ENCODE measurements at places on chromosomes 1 and 21.
A peak's percentile ranks its signal among the peaks of the same experiment; 100 is the strongest.

DNA sequence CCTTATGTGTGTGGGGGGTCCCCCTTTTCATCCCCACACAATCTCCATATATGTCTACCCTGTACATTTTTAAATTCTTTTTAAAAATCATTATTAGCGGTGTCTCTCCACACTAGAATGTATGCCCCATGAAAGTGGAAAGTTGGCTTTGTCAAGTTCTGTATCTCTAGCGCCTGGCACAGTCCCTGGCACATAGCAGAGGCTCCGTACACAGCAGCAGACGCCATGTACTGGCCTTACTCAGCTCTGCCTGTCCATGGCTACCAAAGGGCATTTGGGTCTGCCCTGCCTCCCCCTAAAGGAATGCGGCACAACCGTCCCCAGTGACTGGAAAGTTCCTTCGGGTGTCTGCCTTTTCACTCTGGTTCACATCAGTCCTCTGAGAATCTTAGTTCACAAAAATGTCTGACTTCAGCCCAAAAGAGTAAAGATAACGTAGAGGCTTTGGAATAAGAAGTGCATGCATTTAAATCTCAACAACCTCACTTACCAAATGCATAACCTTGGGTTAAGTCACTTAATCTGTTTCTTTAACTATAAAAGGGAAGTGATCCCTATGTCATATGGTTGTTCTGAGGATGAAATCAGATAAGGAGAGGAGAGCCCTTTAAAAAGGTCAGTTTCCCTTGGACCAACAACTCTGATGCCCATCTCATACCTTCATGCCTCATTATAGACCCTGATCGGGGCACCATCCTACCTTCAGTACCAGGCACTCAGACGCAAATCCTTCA is 61.1 kb downstream of the CD46 start:
- DNase-seq: no peak

DNA sequence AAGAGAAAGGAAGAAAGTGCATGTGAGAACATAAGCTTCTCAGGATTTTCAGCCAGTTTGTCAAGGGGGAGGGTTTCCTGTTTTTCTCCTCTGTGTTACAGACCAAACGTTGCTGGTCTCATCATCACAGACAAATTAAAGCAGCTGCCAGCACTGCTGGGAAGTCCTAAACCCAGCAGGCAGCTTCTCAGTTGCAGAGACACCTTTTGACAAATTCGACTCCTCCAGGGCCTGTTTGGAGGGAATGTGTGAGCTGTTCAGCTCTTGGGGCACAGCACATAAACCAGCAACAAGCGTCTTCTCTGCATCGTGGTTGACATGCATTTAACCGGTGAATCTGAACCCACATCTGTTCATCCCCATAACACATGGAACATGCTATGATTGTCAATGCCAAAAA is 454.6 kb upstream of the RUNX1 start:
- DNase-seq: peak; percentile 20

GRCh38 chr1:23799570-23800399 is 769 bp downstream of the GALE start:
- no peak for DNase-seq

DNA sequence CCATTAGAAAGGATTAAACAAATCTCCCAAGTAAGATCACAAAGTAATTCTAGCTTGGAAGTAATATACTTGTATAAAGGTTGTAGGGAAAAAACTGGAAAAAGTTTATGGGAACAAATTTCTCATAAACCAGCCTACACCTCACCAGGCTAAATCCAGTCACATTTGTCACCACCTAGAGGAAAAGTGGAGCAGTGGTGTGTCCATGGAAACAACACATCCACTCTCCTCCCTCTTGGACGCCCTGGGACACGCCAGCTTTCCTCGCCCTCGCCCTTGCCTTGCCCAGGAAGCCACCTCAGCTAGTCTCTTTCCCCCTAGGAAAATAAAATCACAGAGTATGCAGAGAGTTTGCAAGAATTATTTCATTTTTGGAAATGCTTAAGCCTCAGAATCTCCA is 2.2 kb downstream of the PALMD start:
- no peak for DNase-seq

DNA sequence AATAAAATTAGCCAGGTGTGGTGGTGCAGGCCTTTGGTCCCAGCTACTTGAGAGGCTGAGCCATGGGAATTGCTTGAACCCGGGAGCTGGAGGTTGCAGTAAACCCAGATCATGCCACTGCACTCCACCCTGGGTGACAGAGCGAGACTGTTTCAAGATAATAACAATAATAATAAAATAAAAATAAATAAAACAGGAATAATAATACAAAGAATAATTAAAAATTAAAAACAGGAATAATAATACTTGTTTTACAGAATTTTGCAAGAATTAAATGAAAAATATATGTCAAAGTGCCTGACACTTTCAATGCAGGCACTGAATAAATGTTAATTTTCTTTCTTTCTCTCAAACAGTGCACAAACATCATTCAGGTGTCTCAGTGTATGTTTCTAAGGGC is 26.5 kb upstream of the CTH start:
- no peak for DNase-seq

- DNase-seq: no peak
Observed at GRCh38 chr1:182395906-182396305, 4.3 kb upstream of the GLUL start.

DNA sequence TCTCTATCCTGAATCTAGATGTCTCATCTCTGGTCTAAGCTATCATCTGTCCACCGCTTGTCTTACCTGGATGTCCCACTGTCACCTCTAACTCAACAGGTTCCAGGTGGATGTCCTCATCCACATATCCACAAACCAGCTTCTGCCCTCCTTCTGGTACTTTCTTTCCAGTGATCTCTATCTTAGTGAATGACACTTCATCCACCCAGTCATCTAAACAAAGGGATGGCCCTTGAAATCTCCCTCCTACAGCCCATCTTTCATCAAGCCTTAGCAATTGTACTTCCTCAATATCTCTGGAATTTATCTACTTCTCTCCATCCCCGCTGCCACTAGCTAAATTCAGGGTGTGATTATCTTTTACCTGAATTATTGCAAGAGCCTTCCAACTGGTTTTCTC is 33.9 kb upstream of the SERBP1 start:
- no peak for DNase-seq

DNA sequence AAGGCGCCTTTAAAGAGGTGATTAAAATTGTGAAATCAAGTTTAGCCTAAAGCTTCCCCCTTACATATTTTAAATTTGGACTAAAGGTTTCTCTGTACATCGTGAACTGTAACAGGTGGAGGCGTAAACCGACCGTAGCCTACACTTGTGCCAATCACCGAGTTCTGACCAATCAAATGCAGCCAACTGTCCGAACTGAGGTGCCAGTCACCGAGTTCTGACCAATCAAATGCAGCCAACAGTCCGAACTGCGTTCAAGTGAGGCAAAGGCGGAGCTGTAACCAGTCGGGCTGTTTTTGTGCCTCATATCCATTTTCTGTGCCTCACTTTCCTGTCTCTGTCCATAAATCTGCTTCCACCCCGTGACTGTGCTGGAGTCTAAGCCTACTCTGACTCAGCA is 7.4 kb downstream of the TFF1 start:
- no peak for DNase-seq

GRCh38 chr1:229993060-229993459 is 74.0 kb upstream of the GALNT2 start:
- no peak for DNase-seq

DNA sequence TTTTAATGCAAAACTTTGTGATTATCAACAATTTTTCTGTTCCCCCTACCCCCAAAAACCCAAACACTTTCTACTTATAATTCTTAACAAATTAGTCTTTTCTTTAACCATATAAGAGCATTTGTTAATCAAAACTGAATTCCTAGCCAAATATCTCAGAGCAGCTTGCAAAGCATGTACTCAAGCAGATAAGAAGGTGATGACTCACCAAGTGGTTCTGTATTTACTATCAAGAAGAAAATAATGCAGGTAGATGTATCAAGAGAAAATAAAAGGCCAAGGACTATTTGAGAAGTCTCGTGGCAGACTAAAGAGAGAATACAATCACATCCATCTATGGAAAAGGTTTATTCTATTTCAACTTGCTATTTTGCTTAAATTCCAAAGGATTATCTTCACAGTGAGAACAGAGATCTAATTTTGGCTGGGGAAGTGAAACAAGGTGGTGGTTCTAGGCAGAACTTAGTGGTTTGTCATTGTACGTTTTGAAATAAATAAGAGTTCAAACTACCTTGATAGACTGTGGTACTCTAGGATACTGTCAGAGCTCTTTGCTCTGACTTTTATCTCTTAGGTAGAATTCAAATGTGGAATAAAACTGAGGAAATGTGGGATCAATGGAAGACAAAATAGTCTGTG is 94.7 kb upstream of the NRIP1 start:
- DNase-seq: no peak

- DNase-seq: no peak
Observed at GRCh38 chr1:109884242-109884891, 26.3 kb upstream of the CSF1 start.

DNA sequence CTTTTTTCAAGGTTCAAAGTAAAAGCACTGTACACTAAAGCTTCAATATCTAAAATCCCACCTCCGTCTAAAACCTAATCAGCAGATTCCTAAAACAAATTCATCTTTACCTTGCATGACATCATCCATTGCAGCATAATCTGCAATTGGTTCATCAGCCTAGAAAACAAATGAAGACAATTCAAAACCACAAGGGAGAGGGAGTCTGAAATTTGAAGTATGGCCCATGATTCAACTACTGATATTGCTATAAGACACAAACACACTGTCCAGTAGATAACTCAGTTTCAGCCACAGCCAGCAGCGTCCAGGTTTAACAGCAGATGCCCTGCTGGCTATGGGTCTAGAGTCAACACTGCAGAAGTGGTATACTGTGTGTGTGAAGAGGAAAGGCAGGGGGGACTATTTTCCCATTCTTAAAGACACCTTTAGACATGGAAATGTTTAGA is 17.9 kb upstream of the RAP1GAP start:
- no peak for DNase-seq
